Activated B cell treated with CpG ODN at 0.5 μM for 24 hours (primary cell): ENCODE measurements at places on chromosomes 6 and 20. TPM values are rescaled to one million over a fixed set of nuclear protein-coding genes. Genes with fewer than 3 reads are reported as not detected.

The WFDC12 gene
- total RNA-seq, result not detected in 2 replicates

The TNFAIP3 gene
- total RNA-seq, result 207 and 226 TPM in 2 replicates

DNA sequence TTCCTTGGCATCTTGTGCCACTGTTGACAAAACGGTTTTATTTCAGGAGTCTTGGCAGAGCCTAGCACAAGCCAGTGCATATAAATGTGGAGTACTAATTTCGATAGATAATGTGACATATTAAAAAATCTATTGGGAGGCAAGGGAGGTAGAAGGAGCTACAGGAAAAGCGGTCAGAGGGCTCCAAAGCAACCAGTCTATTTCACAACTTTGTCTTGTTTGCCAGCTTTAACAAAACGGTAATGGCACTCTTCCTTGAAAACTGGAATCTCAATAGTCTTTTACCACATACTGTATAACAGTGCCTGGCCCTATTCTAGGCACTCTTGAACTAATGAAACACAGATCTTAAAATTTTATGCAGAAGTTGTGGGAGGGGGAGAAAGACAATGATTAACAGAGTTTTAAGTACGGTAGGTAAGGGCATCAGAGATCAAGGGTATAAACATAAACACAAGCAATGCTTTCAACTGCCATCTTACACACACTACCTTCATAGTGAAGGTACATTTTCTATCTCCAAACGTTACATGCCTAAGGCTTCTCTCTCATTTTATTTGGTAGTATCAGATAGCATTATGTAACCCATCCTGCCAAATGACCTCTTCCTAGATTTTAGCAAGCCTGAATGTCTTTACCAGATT is 33.5 kb upstream of the SYNCRIP start:
- no peak for DNase-seq
- peaks cover 64% of the 10 kb centered on the region for H3K4me1 ChIP-seq
- H3K27ac ChIP-seq, result peak overlapping the region; percentile 66
- peaks cover 60% of the 10 kb centered on the region for H3K36me3 ChIP-seq
- H3K4me3 ChIP-seq, result peak overlapping the region; percentile 99

- no peak for DNase-seq
- no peaks in the 10 kb centered on the region for H3K27me3 ChIP-seq
- H3K4me1 ChIP-seq, result no peaks in the 10 kb centered on the region
- no peaks in the 10 kb centered on the region for H3K36me3 ChIP-seq
- H3K27ac ChIP-seq, result no peak overlapping the region
Measured at GRCh38 chr20:9040863-9041524, 27.9 kb upstream of the PLCB4 start.

The SDCBP2 gene
- 0.51 and 1.2 TPM in 2 replicates for total RNA-seq

GRCh38 chr20:10611357-10611756 is 62.4 kb downstream of the JAG1 start:
- no peak for DNase-seq
- H3K4me3 ChIP-seq, result no peak overlapping the region
- no peak overlapping the region for H3K27ac ChIP-seq
- no peaks in the 10 kb centered on the region for H3K27me3 ChIP-seq
